Stimulated activated naive B cell treated with anti-CD40 and anti-IgM and Interleukin-4, amounts not matched to agents 10 μg/mL and 1 μg/mL and 100 μg/mL, for 72 hours (primary cell): ENCODE measurements at places on chromosomes 1 and 21.

- peaks cover 45% of the 10 kb centered on the region for H3K36me3 ChIP-seq
- peak overlapping the region; percentile 100 for H3K4me3 ChIP-seq
- H3K27ac ChIP-seq, result peak overlapping the region; percentile 97
- peaks cover 100% of the 10 kb centered on the region for H3K4me1 ChIP-seq
Measured at GRCh38 chr1:156154317-156154749, 948 bp downstream of the SEMA4A start.

DNA sequence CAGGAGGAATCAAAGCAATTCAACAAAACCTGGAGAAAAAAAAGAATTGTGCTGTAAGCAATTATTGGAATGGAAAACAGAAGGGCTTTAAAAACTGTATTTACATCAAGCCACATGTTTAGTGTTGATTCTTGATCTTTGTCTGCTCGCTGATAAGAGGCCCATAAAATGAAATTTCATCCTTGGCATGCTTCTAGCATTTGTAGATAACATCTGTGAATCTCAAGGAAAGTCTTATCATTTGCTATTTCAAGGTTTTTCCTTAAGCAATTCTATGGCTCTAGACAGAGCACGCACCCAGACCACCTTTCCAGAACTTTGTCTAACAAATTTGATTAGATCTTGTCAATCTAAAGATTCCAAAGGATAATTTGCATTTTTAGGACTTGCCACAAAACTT, 181.0 kb upstream of the FGGY start:
- peaks cover 9% of the 10 kb centered on the region for H3K4me1 ChIP-seq
- H3K4me3 ChIP-seq, result no peak overlapping the region
- no peak overlapping the region for H3K27ac ChIP-seq
- H3K27me3 ChIP-seq, result no peaks in the 10 kb centered on the region

DNA sequence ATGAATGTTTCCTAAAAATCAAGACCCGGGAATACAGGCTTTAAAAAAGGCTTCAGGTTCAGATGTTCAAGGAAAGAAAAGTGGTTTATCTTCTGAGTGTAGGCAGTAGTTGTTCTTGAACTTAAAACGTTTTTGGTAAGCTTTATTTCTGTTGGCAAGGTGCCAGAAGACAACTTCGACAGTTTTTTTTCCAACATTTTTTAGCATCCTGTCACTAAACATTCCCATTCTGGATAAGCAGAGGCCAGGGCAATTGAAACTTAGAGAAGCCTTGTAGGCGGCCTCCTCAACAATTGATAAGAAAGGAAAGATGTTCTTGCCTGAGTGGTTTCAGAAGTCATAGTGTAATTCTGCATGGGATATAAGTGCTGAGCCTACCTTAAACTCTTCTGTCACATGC, 66.7 kb downstream of the PATJ start:
- no peak for DNase-seq
- no peaks in the 10 kb centered on the region for H3K27me3 ChIP-seq
- H3K4me1 ChIP-seq, result no peaks in the 10 kb centered on the region
- no peak overlapping the region for H3K4me3 ChIP-seq
- H3K27ac ChIP-seq, result no peak overlapping the region
- peaks cover 18% of the 10 kb centered on the region for H3K36me3 ChIP-seq

DNA sequence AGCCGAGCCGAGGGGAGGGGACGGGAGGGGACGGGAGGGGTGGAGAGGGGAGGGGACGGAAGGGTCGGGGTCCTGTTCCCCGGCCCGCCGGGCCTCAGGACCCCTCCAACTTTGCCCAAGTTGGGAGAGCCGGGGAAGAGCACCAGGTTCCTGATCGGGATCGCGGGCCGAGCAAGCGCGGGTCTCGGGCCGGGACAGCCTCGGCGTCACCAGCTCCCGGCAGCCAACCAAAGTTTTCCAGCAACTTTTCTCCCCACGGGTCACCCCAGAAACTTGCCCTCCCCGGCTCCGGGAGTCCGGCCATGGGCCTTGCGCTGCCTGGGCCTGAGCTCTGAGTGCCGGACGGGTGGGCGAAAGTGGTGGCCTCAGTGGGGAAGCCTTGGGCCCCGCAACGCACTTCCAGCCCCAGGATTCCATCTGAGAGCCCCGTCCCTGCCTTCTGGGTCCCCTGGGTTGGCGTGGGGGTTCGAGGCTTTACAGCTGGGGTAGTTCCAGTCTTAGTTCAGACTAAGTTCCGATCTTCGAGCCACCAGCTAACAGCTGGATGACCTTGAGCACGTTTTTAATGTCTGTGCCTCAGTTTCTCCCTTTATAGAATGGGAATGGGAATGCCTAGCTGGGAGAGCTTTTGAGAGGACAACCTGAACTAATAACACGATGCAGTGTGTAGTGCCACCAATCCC, 458 bp downstream of the ZC3H12A start:
- H3K4me1 ChIP-seq, result peaks cover 72% of the 10 kb centered on the region
- H3K27ac ChIP-seq, result peak overlapping the region; percentile 97
- peak overlapping the region; percentile 96 for H3K4me3 ChIP-seq

DNA sequence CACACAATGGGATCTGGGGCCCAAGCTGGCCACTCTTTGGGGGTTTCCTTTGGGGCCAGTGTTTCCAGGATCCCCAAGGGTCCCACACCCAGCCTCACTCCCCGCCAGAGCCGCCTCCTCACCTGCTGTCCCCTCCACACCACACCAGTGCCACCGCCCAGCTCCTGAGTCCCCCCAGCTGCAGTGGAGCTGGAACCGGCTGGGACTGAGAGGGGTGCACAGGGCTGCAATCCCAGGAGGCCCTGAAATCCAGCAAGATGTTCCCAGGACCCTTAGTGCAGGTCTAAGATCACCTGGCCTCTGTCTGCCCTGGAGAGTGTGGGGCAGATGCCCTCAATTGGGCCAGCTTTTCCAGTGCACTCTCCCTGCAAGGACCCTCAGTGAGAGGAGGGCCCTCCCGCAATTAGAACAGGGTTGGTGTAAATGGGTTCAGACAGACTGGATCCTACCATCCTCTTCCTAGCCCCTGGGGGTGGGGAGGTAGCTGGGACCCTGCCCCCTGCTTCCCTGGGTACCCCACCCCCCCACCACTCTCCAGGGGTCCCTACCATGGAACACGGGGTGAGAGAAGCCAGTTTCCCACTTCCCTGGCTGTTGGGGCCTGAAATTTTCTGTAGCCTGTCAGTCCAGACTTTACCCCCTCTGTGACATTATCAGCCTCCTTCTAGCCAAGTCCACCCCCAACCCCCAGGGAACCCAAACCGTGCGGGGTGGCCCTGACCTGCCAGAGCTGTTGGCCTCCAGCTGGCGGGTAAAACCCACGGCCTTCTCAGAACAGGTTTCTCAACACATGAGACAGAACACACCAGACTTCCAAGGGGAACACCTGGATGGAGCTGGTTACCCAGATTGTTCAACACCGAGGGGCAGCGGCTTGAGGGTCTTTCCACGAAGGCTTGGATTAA, 7.0 kb downstream of the KRTAP10-12 start:
- H3K36me3 ChIP-seq, result peaks cover 10% of the 10 kb centered on the region
- DNase-seq, result no peak
- H3K27ac ChIP-seq, result no peak overlapping the region
- peaks cover 6% of the 10 kb centered on the region for H3K4me1 ChIP-seq
- H3K27me3 ChIP-seq, result peaks cover 82% of the 10 kb centered on the region

GRCh38 chr1:88180449-88181108, 503.5 kb upstream of the PKN2 start:
- peak; percentile 55 for DNase-seq
- no peaks in the 10 kb centered on the region for H3K36me3 ChIP-seq
- peaks cover 16% of the 10 kb centered on the region for H3K4me1 ChIP-seq
- H3K4me3 ChIP-seq, result no peak overlapping the region
- no peak overlapping the region for H3K27ac ChIP-seq
- H3K27me3 ChIP-seq, result peaks cover 4% of the 10 kb centered on the region
